ENCODE measurements at places on chromosomes 16 and 17.

DNA sequence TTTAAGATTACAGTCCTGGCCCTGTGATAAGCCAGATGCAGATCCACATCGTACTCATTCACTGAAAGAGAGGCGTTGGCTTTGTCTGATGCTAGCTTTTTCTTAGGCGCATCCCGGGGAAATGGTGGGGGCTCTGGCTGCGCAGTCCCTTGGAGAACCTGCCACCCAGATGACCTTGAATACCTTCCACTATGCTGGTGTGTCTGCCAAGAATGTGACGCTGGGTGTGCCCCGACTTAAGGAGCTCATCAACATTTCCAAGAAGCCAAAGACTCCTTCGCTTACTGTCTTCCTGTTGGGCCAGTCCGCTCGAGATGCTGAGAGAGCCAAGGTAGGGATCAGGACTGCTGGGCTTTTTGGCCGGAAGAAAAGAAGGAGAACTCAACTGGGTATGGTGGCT lies 24.0 kb downstream of the POLR2A start:
- DNase-seq: no peak

DNA sequence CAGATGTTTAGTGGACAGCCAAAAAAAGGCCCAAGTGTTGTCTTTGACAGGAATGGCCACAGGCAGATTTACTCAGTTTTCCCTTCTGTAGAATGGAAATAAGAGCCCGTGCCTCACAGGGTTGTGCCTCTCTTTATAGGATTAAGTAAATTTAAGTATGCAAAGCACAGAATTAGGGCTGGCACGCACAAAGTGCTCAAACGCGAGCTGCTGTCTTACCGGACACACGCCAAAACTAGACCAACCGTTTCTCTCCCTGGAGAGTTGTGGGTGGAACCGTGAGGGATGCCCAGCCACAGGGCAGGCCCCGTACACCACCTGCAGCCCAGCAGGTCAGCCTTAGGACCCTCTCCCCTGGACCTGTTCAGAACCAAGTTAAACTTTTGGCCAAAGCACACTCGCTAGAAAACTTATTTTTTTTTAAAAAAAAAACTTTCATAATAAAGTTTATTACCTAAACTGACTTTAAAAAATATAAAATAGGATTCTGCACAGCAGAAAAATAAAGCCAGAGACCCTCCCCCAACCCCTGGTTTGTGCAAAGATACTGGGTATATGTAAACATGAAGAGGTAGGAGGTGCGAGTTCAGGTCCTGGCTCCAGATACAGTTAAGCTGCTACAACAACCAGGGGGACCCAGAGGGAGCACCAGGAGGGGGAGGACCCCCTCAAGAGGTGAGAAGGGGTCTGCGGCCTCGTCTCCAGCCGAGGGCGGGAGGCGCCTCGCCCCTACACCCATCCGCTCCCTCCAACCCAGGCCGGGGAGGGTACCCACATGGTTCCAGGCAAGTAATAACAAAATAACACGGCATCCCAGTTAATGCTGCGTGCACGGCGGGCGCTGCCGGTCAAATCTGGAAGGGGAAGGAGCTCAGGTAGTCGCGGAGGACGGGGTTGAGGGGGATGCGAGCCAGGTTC lies 1.8 kb downstream of the SOCS1 start:
- no peak for DNase-seq

DNA sequence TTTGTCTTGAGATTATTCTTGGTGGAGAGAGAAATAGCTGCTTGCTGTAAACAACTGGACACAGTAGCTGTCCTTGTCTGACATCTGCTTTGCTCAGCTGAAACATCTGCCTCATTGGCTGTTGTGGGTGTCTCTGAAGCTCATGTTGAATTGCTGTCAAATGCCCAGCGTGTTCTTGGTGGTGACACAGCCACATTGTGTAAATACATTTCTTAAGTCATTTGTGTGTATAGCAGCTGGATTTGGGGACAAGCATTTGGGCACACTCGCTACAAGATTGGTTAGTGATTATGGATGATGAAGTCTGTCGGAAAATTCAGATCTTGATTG lies 5.3 kb downstream of the FAM234A start:
- no peak for DNase-seq

- no peak for DNase-seq
Observed at GRCh38 chr16:68707340-68708152, 29.5 kb upstream of the CDH1 start.

DNA sequence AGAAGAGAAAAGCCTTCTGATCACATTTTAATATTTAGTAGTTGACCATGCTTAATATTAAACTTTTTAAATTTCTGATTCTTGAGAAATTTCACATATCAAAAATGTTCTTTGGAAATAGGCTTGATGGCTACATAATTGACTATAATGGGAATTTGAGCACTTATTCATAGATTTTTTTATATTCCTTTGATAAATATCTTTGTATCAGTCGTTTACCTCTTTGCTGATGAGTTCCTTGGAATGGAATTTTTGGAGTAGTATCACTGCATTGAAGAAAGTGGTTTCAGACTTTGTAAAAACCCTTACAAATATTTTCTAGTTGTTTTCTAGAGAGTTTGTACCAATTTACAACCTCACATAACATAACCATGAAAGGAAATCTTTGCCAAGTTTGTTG lies 14.7 kb downstream of the DNAAF1 start:
- no peak for DNase-seq

- no peak for DNase-seq
Observed at GRCh38 chr17:33292981-33293867, at the start of gene ASIC2. Gene ASIC2 (minus strand): TSS chr17:33293295.

GRCh38 chr16:69523566-69524305 lies 42.0 kb upstream of the NFAT5 start:
- no peak for DNase-seq

GRCh38 chr17:7219812-7220592 lies at the start of the genes ACADVL and DLG4:
Gene ACADVL (plus strand): TSS chr17:7219938. CDS start chr17:7219985, 47 bp downstream.
Gene DLG4 (minus strand): TSS chr17:7219836.
- peak; percentile 95 for DNase-seq

GRCh38 chr17:42272162-42272907 lies 3.9 kb downstream of the STAT5B start:
- no peak for DNase-seq

- no peak for DNase-seq
Observed at GRCh38 chr17:80891397-80892018, 100.1 kb upstream of the CHMP6 start.

- no peak for DNase-seq
Observed at GRCh38 chr17:78725448-78726021, 56.5 kb downstream of the CYTH1 start.

- no peak for DNase-seq
Observed at GRCh38 chr17:62565817-62566216, 61.7 kb upstream of the MRC2 start.

GRCh38 chr17:40936437-40936971 lies 942 bp downstream of the KRT23 start:
- DNase-seq: no peak

GRCh38 chr17:77691216-77692085 lies 267.1 kb upstream of the TNRC6C start:
- no peak for DNase-seq

- DNase-seq: no peak
Observed at GRCh38 chr16:48271728-48272127, 24.4 kb upstream of the ABCC11 start.

GRCh38 chr16:12236589-12236988 lies 260.1 kb downstream of the SNX29 start:
- no peak for DNase-seq

- DNase-seq: no peak
Observed at GRCh38 chr17:18854956-18855355, 3.0 kb upstream of the PRPSAP2 start.

DNA sequence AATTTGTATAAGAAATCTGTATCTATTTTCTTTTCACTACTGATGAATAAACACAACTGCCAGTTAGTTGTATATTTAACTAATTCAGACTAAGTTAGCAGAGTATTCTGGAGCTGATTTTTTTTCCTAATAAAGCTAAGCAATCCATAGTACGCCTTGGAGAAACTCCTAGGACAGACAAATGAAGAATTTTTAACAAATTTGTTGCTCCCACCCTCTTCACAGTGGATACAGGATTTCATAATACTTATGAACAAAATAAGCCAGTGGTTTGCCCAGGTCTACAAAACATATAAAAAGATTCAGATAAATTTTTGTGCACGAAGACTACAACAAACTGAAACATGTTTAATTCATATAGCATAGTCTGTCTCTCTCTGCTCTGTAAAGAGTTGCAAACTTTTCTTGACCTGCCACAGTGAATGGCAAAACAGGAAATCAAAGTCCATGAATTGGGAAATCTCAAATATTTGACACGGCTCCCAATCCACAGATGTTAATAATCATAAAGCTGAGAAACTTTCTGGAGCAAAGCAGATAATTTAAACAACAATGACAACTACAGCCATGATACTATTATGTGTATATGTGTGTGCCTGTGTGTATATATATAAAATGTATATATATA lies 594 bp upstream of the ABCA6 start:
- DNase-seq: no peak

GRCh38 chr17:81635973-81636504 lies 873 bp downstream of the NPLOC4 start:
- no peak for DNase-seq

GRCh38 chr16:30858111-30858495 lies 35.8 kb downstream of the BCL7C start:
- no peak for DNase-seq

DNA sequence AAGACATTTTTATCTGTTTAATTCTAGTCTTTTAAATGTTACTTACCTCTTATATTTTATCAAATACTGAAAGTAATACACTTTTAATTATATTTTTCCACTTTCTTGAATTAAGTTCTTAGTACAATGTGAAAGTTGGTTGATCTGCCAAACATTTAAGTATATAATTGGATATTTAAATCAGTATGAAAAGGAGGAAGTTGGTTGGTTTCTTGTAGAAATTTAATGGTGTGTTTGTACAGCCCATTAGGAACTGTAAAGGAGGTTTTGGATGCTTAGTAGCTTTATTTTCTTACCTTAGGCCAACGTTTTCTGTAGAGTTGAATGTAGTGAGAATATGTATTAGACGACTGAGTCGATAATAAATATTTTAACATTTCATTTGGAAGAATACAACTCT lies 5.4 kb downstream of the NFATC3 start:
- DNase-seq: no peak

GRCh38 chr17:7561028-7561575 lies 617 bp upstream of the SENP3 start:
- peak; percentile 87 for DNase-seq

GRCh38 chr17:82173351-82174041 lies 39.1 kb downstream of the CCDC57 start:
- no peak for DNase-seq

- DNase-seq: no peak
Observed at GRCh38 chr17:76934561-76935320, 66.5 kb downstream of the MGAT5B start.

- DNase-seq: no peak
Observed at GRCh38 chr17:63292421-63292820, 153.7 kb downstream of the CYB561 start.

DNA sequence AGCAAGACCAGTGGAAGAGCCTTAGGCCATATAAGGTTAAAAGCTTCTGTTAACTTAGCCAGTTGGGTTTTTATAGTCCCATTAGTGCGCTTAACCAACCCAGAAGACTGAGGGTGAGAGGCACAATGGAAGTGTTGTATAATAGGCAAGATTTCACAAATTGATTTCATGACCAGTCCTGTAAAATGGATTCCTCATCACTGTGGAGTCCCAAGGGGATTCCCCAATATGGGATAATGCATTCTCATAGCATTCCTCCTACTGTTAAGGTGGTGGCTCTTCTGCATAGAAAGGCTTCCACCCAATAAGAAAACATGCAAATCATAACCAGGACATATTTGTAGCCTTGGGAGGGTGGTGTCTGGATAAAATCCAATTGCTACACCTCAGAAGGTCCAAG lies 22.1 kb upstream of the B4GALNT2 start:
- no peak for DNase-seq

DNA sequence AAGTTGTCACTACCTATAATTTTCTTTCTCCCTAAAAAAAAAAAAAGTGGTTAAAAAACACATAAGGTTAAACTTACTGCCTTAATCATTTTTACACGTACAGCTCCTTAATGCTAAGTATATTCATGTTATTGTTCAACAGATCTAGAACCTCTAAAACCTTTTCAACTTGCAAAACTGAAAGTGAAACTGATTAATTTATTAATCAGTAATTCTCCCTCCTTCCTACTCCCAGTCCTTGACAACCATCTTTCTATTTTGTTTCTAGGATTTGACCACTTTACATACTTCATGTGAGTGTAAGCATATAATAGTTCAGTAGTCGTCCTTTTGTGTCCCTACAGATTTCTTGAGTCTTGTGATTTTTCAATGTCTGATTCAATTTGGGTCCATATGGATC lies 251.4 kb upstream of the KIF2B start:
- no peak for DNase-seq

DNA sequence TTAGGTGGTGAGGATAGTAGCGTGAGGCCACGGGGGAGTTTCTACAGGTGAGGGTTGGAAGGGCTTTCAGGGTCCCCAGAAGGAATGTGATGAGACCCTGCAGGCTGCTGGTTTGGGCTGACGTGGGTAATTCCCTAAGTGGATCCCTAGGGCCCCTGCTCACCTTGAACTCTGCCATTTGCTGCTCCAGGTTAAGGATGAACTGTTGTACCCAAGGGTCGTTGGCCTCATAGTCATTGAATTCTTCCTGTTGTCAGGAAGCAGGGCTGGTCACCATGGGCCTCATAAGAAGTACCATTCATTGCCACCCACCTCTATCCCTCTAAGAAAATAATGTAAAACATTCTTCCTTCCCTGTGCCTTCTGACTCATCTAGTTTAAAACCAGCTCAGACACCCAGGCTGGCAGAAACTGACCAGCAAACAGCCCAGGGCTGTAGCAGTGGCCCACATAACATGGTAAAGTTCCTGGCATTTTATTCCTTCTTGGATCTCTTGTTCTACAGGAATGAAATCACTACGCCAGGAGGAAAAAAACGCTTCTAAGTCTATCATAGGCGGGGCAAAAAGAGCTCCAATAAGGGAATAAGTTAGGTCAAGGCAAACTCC lies 27.6 kb downstream of the FCSK start:
- no peak for DNase-seq

DNA sequence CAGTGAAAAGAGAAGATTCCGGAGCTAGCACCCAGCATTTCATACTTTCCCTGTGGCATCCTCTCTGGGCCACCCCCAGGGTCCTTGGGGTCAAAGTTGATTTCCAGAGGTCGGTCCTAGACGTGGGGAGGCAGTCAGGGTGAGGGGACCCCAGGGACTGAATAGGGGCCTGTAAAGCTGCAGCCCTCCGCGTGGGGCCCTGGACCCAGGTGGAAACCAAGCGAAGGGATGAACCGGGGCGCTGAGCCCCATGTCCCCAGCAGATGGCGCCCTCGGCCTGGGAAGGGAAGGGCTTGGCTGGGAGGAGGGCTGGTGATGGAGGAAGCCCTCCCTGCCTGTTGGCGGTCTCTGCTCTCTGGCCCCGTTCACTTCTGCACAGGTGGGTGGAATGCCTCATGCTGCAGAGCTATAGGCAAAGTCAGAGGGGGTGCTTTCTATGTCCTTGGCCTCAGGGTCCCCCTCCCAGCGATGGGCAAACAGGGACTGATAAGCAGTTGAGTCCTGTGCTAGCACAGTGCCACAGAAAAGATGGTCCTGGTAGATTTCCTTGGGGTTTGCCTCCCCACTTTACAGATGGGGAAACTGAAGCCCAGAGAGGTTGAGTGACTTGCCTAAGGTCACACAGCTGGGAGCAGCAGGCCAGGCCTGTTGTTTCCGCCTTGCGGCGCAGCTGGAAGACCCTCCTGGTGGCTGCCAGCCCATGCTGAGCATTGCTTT lies 163.4 kb upstream of the CIBAR2 start:
- peak; percentile 94 for DNase-seq

GRCh38 chr17:80339731-80340456 lies 75.1 kb upstream of the ENDOV start:
- DNase-seq: no peak
